Stimulated activated CD8-positive, alpha-beta memory T cell treated with anti-CD3 and anti-CD28 coated beads, Interleukin-2, amount 100 ng/mL, for 1 hour (primary cell): ENCODE measurements at places on chromosomes 5 and 9.

- DNase-seq = no peak
Observed at GRCh38 chr5:90297045-90297764, 112.4 kb downstream of the CETN3 start.

DNA sequence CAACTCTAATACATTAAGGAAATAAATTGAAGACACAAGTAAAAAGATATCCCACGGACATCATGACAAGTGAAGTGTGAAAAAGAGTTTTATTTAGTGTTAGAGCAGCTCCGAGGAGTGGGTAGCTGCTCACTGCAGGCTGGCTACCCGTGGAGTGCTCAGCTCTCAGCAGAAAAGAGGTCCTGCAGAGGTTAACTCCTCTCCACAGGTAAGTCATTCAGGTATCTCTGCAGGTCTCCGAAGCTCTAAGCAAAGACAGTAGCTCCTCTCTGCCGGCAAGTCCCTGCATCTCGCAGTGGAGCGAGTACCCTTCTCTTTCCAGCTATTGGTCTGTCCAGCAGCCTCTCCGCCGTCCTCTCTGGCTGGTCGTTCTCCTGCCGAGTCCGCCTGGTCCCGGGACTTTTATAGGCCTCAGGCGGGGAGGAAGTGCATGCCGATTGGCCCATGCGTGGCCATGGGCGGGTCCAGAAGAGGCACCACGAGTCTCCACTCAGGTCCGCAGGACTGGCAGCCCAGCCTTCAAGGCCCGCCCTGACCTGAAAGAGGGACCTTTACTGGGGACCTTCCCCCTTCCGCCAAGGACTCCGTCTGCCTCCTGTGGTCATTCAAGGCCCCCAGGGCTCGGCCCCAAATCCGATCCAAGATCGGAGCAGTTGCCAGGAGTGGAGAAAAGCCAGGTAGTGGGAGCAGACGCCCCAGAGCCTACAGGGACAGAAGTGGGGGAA is 29.9 kb downstream of the BTNL9 start:
- DNase-seq = no peak

DNA sequence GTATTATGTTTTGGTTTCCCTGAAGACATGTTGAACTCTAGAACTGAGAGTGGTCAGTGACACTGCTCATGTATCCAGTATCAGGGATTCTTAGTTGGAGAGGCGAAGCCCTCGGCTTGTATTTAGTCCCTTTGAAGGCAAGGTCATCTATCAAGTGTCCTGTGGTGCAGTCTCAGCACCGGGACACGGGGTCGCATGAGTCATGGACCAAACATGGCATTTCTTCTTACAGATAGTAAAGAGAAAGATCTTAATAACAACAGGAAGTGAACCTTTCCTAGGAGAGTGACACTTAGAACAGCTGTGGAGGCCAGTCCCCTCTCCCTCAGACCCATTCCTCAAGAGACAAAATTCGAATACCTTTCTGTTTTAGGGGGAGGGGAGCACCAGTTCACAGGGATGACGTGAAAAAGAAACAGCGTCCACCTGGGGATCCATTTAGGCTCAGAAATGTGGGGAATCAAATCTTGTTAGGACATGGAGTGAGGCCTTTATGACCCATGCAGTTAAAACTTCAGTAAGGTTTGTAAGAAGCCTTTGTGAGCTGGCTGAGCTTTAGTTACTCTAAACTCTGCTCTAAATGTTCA is 86.5 kb downstream of the ADGRV1 start:
- no peak for DNase-seq

GRCh38 chr5:95060098-95060497 is 224.8 kb downstream of the MCTP1 start:
- DNase-seq = no peak

GRCh38 chr9:136928591-136928990 is 15.9 kb downstream of the FBXW5 start:
- no peak for DNase-seq

DNA sequence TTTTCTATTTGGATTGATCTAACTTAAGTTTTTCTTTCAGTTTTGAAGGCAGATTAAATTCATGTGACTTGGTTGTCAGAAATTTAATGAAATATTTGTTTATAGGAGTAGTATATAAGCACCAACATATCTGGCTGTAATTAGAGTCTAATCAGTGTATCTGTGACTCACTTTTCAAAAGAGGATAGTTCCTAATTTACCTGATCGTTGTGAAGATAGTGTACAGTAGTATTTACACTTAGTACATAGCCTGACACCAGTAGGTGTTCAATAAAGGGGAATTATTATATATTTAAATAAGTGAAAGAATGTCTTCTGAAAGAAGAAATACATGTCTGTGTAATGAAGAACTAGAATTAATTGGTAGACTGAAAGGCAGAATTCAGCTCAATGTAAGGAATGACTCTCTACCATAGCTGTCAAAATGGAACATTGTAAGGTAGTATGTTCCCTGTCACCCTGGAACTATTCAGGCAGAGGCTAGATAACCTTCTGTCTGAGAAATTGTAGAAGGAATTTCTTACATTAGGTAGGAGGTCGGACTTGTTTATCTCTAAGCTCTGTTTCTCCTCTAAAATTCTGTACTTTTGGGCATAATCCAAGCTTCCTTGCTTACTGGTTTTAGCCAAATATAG is 8.6 kb downstream of the TGFBR1 start:
- no peak for DNase-seq

DNA sequence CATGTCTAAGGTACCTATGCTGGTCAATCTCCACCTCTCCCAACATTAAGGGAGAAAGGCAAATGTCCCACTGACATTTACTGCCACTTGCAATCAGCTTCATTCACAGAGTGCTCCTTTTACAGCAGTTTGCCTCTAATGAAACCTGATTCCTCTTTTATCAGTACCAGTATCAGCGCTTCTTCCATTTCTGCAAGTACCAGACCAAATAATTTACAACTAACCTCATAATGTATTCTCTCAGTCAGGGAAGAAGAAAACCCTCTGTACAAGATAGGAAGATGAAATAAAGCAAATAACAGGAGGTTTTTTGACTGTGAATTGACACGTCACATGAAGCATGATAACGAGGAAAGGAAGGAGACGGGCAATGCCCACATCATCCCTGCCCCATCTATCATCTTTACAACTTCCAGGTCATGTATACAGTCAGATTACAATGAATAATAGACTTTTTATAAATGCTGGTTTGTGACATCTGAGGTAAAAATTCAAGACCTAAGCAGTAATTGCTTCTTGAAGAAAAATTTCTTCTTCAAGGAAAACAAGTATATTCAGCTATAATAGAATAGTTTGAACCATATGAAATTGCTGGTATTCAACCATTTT is 21.9 kb downstream of the ABITRAM start:
- no peak for DNase-seq

- no peak for DNase-seq
Observed at GRCh38 chr9:116978155-116978554, 291.1 kb downstream of the TRIM32 start.

DNA sequence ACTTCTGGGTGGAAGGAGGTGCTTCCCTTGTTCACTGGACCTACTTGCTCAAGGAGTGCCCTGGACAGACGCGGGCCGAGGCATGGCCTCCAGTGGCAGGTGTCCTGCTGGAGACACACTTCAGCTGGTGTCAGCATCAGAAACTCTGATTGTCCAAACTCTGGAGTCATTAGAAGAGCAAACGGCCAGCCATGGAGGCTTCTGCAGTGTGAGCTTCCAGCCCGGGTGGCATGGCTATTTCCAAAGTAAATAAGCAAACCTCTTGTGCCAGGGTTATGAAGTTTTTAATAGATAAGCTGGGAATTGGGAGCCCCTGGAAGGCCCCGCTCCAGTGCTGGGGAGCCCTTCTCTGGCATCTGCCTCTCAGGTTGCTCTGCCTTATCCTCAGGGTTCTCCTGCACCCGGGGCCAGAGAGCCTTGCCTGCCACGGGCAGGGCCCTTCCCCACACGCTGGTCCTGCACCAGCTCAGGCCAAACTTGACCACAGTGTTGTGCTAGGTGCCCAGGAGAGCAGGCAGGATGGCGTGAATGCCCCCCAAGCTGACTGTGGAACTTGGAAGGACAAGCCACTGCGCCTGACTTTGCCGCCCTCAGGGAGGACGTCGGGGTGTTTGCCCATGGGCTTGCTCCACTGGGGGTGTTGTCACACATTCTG is 285.6 kb downstream of the GADD45G start:
- no peak for DNase-seq

- DNase-seq = no peak
Observed at GRCh38 chr5:33594006-33594405, 153.2 kb downstream of the TARS1 start.

GRCh38 chr5:150774145-150774544 is 4.4 kb upstream of the SMIM3 start:
- DNase-seq = no peak

GRCh38 chr9:13480693-13481092 is 201.2 kb upstream of the MPDZ start:
- no peak for DNase-seq

GRCh38 chr5:67404256-67405100 is 207.9 kb upstream of the CD180 start:
- no peak for DNase-seq

DNA sequence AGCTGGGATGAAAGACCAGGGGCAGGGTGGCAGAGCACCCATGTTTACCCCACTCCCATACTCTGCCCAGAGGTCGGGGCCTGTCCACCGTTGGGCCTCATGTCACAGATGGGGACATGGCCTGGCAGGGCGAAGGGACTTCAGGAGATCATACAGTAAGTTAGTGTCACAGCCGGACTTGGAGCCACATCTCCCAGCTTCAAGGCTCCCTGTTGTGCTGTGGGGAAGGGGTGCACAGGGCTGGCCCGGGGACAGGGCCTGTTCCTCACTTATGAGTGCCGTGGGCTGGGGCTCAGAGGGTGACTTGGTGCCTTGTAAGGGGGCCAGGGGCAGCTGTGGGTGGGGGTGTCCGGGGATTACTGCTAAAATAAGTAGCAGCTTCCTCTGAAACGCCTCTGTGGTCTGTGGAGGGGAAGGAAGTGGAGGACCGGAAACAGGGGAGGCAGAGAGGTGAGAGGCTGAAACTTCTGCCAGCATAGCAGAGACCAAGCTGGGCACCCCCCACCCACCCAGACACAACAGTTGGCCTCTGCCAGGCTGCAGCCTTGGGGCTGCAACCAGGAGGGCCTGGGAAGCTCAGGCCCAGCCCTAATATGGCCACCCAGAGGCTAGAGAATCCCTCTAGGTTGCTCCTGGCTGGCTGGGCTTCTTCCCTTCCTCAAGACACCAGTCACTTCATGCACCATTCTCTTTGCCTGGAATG is 41.1 kb upstream of the NEK6 start:
- no peak for DNase-seq

- no peak for DNase-seq
Observed at GRCh38 chr9:88829276-88829675, 162.0 kb upstream of the S1PR3 start.
